ENCODE measurements at places on chromosomes 5 and 9.

DNA sequence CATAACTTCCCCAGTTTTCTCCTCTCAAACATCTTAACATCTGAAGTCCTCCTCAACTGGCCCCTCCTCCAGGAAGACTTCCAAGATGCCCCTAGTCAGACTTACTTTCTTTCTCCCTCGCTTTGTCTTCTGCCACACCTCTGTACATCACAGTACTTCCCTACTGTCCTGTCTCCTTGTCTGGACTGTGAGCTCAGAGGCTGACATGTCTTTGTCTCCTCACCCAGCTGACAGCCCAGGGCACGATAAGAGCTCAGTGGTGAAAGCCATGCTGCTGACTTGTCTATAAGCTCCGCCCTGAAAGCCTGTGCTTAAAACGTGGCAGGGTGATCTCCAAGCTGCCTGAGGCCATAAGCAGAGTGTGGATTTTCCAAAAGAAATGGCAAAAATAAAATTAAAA, 33.0 kb upstream of the SLC25A51 start:
- DNase-seq = peak; percentile 66

DNA sequence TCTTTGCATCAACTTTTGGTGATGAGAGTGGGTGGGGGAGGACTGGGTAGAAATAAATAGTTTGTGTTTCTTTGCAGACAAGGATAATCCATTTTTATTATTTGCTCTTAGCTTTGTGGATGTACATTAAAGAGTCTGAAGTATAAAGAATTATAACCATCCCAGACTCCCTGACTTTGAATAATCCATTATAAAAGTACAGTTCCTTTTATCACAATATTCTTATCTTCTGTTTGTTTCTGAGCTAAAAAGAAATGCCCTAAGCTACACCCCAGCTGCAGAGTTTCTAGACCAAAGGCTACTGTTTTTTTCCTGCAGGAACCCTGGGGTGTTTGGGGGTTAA, 77.9 kb downstream of the NDFIP1 start:
- DNase-seq = no peak

DNA sequence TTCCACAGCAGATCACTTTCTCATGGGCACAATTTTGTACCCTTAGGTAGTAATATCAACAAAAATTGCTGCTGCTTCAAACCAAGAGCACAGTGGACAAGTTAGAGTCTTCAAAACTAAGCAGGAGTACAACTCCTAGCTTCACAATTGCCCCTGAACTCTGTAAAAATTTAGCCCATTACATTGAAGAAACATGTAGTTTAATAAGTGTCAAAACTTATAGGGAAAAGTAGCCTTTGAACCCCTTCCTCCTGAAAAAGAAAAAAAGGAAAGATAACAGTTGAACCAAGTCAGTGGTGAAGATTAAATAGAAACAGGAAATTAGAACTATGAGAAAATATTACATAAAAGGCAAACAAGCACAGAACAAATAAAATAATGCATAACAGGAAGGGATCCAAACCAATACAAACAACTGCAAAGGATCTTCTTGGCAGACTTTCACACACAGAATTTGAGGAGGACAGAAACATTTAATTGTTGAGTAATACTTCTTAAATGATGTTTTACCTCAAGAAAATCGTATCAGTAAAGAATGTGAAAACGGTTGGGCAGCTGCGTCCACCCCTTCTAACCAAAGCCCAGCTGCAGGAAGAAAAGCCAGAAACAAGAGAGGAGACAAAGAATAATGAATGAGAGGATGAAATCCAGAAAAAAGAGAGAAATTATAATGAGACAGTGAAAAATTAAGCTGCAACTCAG, 636.0 kb downstream of the NR2F1-AS1 start:
- peak; percentile 89 for DNase-seq

DNA sequence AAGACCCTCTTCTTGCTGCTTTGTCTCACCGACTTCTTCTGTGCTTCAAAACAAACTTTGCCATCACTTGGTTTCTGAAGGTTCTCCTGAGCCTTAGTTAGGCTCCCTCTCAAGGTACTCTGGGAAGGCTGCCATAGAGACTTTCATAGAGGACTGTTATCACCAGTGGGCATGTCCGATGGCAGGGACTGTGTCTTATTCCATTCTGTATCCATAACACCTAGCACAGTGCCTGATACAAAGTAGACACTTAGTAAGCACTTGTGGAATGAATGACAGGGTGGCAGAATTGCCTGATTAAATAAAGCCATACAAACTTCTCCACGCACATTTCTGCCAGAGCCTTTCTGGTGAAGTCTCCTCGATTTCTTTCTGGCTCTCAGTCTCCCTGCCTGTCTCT, 32.7 kb downstream of the AGXT2 start:
- no peak for DNase-seq

DNA sequence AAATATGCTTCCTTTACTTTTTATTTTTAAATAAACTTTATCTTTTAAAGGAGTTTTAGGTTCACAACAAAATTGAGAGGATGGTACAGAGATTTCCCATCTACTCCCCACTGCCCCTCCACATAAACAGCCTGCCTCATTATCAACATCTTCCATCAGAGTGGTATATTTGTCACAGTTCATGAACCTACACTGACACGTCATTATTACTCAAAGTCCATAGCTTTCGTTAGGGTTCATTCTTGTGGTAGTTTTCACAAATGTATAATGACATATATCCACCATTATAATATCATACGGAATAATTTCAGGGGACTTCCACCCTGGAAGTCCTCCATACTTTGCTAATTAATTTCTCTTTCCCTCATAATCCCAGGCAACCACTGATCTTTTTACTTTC, 204.9 kb downstream of the SMARCA2 start:
- no peak for DNase-seq

GRCh38 chr5:149410071-149410470, 31.0 kb upstream of the IL17B start:
- no peak for DNase-seq

DNA sequence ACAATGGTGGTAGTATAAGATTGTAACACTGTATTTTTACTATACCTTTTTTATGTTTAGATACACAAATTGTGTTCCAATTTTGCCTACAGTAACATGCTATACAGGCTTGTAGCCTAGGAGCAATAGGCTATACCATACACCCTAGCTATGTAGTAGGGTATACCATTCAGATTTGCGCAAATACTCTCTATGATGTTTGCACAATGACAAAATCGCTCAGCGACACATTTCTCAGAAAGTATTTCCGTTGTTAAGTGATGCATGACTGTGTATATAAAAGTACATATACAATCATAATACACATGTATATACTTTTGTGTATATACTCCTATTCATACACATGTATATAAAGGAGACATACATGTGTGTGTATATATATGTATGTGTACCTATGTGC, 34.8 kb downstream of the ENC1 start:
- no peak for DNase-seq

- DNase-seq = no peak
Observed at GRCh38 chr9:87867391-87867790, 15.3 kb upstream of the SPATA31E1 start.

DNA sequence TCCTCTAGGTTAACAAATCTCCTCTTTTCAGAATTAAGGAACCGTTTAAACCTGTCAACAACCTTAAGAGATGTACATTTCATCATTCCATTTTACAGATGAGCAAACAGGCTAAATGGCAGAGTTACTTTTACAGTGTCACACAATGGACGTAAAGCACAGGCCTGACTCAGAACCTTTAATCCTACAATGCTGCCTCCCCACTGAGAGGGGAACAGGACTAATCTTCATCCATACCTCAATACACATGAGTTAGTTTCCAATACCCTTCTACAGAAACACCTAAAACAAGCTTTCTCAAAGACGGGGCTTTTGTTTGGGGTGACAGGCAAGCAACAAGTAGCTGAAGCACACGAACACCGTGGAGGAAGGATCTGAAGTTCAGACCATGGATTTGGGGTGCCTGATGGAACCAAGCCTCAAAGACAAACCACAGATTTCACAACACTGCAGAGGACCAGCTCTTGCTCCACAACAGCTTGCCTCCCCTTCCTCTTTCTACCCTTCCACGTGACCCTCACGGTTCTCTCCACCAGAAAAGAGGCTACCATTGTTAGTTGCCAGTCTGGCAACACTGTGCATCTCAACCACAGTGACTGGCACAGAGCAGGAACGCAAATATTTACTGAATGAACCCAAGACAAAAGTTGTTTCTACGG, 1.8 kb downstream of the RNF130 start:
- peak; percentile 26 for DNase-seq

- DNase-seq = no peak
Observed at GRCh38 chr5:96013254-96013653, 51.6 kb upstream of the ELL2 start.

- no peak for DNase-seq
Observed at GRCh38 chr9:76664120-76664519, 100.1 kb upstream of the PCA3 start.

DNA sequence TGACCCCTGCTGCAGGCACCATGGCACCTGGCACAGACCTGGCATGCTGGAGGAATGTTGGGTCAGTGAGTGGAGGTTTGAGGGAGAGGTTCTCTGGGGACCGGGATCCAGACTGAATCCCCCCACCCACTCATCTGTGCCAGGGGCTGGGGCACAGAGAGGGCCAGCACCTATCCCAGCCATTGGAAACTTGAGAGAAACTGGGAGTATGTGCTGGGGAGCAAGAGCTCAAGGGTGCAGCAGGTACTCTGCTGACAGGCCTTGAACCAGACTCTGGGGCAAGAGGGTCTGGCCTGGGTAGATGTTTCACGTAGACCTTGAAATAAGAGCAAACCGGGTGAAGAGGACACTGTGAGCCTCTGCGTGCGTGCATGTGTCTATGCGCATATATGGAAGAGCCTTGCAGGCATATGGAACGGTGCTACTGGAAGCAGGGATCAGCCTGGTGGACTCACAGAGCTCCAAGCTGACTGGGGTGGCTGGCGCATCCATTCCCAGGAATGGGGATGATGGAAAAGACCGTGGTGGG, 8.8 kb downstream of the FGF18 start:
- no peak for DNase-seq

- DNase-seq = no peak
Observed at GRCh38 chr5:81895307-81895706, 76.5 kb upstream of the ATG10 start.
